Right forelimb (tissue), 1 donor: ENCODE measurements at places on chromosomes 6 and 20.

- DNase-seq: no peak
Measured at GRCh38 chr20:36969478-36970186, 18.1 kb upstream of the SAMHD1 start.

DNA sequence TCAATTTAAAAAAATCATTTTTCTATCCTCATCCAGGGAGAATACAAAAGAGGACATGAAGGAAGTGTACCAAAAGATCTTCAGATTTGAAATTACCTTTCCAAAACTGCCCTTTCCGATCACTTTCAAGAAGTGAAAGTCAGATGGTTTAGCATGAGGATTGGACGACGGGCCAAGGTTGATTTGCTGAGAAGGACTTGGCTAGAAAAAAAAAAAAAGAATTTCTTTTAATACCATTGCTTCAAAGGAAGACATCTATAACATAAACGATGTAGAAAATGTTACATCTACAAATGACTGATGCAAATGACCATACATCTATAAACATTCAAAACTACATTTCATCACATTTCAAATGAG is 120.9 kb upstream of the SLC2A12 start:
- DNase-seq: no peak

- DNase-seq: peak; percentile 32
Measured at GRCh38 chr20:59804871-59805665, 128.4 kb downstream of the SYCP2 start.

DNA sequence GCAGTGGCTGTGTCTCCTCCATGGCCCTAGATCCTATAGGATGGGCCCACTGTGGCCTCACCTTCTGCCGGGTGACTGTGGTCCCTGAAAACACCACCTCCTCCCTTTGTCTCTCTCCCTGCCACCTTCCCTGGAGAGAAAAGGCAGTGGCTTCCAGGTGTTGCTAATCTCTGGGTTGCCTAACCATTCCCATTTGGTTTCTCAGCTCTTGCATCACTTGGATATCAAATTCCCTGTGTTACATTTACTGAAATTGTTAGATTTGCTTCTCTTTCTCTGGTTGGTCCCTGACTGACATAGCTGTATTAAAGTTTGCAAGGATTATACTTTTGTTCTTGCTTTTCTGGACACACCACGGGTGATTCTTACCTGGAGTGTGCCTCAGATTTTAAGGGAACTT is 9.3 kb upstream of the ZFP64 start:
- no peak for DNase-seq

GRCh38 chr6:46104209-46104608 is 25.6 kb upstream of the ENPP4 start:
- no peak for DNase-seq

DNA sequence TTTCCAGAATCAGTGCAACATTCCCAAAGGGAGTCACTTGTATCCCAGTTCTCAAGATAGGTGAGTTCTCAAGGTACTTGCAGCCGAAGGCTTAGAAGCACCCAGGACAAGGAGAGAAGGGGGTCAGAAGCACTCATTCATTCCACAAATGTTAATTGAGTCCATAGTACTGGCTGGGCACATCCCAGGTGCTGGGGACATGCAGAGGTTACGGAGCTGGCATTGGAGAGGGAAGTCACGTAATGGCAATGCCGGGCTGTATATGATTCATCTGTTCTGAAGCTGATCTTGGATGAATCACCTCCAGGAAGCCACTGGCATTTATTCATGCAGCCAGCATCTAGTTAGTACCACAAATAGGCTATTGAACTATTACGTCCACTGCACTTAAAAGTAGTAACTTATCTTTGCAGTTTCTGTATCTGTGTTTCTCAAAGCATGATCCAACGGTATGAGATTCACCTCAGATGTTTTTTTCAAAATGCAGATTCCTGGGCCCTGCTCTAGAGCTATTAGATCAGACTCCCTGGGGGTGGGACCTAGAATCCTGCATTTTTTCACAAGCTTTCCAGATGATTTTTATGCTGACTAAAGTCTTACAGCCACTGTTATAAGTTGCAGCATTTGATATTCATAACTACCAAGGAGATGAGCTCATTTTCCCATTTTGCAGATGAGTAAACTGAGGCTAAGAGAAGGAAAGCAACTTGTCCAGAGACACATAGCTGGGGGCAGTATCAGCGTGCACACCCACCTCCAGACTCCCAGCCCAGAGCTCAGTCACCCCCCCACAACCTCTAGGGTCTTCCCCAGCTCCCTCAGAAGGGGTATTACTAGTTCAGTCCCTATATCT is 44.1 kb upstream of the ID1 start:
- no peak for DNase-seq

DNA sequence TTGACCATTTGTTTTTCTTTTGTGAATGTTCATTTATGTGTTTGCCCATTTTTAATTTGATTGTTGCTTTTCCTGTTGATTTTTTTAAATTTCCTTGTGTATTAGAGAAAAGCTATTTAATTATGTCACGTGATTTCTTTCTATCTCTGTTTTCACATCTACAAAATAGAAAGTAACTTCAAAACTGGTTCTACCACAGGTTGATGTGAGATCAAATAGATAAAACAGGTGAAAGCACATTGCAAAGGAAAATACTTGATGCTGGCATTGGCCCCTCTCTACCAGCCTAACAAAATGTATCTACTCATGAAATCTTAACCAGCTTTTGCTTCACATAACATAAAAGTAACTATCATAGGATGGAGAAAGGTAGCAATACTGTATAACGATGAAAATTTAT is 129.2 kb downstream of the TMEM242 start:
- no peak for DNase-seq

- no peak for DNase-seq
Measured at GRCh38 chr6:9405369-9405768, 970.0 kb upstream of the SLC35B3 start.

DNA sequence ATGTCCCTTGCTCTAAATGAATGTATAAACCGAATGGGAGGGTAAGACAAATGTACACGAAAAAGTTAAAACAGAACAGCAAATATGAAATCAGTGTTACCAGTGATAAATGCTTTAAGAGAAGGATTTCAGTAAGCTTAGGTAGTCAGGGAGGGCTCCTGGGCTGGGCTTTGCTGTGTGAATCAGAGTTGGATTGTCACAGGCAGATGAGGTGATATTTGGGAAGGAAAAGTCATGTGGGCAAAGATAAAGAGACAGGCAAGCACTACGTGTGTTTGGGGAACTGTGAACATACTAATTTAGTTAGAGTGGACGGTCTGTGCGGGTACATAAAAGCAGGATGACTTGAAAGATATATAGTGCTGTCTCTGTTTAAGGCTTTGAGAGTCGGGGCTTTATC is 114.8 kb downstream of the CRYBG1 start:
- DNase-seq: no peak
